T-helper 9 cell (primary cell): ENCODE measurements at places on chromosomes 4 and X.

DNA sequence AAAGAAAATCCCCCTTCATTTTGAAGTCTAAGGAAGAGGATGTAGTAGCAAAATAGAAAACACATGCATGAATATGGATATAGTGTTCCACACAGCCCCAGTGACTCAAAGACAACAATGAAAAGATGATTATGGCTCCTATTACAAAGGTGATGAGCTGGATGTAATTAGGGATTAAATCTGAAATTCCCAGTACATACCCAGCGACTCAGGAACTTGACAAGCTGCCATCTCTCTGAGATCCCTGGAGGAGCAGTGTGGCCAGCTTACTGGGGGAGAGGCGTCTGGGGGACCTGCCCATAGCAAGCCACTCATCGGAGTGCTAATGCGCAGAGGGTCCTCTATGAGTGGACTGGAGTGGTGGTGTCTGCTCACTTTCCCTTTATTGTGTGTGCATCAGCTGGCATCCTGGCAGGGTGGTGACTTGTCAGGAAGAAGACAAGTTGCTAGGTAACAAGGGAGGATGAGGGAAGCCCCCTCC lies 42.7 kb upstream of the MGST2 start:
- no peak for DNase-seq

GRCh38 chr4:10096201-10096977 lies 20.2 kb downstream of the WDR1 start:
- DNase-seq = peak; percentile 60

DNA sequence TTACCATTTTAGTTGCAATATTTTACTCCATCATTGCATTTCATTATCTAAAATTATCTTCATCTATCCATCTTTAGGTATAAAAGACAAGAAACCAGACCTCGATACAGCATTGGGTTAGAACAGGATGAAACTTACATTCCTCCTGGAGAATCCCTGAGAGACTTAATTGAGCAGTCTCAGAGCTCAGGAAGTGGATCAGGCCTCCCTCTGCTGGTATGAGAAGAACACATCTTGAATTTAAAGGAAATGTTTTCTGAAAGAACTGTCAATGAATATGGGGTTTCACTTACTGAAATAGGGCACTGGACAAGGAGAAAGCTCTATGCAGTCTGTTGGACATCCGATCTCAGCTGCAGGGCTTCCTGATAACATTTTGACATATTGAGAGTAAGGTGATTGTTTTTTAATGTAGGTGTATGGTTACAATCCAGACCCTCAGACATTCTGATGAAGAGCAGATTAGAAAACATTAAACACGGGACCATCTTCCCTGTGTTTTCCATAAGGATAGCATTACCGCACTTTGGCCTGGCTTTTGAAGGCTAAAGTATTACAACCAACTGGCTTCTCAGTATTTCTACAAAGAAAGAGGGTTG lies 367.2 kb downstream of the BMPR1B start:
- DNase-seq = no peak

DNA sequence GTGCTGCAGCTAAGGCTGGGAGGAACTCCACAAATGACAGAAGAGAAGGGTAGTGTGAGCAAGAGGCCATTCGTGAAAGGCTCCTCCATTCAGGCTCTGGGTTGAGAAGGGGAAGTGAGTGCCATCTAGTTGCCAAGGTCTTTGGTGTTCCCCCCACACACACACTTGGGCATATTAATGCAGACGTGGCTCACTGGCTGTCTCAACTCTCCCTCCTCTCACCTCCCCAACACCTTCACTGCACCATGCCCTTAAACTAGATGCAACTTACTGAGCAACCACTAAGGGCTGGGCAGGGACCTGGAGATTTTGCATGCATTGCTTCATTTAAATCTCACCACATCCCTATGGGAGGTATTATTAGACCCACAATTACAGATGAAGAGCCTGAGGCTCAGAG lies 8.7 kb downstream of the CLRN2 start:
- no peak for DNase-seq

- no peak for DNase-seq
These were observed 231.3 kb upstream of the PITX2 start for GRCh38 chr4:110854021-110854678.

- DNase-seq = no peak
These were observed 74.0 kb downstream of the MAOB start for GRCh38 chrX:43808231-43808630.

- DNase-seq = no peak
These were observed 11.9 kb downstream of the EXOC1 start for GRCh38 chr4:55865228-55865806.

GRCh38 chrX:145687707-145688106 lies 129.9 kb upstream of the SLITRK2 start:
- no peak for DNase-seq

DNA sequence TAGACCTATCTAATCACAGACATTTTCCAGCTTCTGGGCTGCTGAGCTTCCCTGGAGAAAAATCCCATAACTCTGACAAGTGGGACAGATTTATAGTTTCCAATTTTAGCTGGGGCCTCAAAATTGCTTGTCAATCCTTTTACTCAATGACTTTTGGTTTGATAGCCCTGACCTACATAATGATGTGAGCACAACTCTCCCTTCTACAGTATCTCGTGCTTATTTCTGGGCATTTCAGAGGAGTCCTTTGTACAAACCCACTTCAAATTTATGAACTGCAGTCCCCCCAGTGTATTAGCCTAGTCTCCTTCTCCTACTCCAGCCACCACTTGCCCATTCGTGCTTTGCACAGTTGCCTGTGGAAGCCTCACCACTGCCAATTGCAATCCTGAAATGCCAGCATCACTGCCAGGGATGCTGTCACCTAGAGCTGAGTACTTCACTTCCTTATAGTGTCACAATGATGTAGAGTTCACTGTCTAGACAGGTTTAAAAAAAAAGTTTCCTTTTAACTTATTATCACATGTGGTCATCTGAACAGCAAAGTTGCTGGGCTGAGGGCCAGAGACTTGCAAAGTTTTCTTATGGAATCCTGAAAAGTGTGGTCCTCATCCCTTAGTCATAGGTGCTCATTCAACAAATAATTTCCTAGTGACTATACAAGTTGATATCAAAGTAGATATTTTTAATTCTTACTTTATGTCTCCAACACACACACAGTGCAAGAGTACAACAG lies 21.2 kb downstream of the TRAM1L1 start:
- no peak for DNase-seq

- no peak for DNase-seq
These were observed 148.7 kb upstream of the NAP1L5 start for GRCh38 chr4:88846206-88846790.

- DNase-seq = no peak
These were observed 63.6 kb downstream of the SLC7A11 start for GRCh38 chr4:138178566-138178965.

DNA sequence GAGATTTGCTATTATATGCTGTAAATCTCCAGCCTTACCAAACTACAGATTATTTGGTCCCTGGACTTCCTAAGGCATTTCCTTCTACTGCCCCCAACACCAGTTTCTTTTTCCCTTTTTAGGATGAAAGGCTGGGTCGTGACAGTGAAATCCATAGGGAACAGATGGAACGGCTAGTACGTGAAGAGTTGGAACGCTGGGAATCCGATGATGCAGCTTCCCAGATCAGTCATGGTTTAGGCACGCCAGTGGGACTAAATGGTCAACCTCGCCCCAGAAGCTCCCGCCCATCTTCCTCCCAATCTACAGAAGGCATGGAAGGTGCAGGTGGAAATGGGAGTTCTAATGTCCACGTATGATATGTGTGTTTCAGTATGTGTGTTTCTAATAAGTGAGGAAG lies 67.9 kb downstream of the PKD2 start:
- DNase-seq = no peak

DNA sequence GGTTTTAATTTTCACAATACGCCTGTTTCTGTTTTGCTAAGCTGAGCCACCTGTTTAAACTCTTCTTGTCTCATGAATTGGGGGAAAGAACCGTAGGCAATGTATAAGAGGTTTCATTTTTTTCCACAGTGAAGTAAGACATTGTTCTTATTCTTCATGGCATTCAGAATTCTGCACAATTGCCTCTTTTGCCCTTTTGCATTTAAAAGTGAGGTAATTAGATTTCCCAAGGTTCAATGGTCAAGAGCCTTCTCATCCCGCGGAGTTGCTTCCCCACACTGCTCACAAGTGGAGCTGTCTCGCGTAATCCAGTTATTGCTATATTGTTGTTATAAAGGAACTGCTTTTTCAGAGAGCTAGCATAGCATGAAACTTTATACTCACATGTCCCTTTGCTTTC lies 90.9 kb upstream of the SPRY1 start:
- DNase-seq = no peak

DNA sequence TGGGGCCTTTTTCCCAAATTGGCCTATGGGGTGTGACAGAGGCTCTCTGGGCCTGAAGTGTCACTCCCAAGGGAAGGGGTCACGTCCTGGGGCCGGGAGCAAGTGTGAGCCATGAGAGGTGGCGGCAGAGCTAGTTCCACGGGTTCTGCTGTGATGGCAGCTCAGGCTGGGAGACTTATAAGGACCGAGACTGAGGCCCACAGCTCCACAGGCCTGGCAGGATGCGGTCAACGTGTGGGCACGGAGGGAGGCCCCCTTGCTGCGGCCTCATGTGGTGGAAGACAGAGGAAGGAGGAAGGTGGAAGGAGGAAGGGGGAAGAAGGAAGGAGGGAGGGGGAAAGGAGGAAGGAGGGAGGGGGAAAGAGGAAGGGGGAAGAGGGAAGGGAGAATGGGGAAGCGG lies 7.2 kb upstream of the CPLX1 start:
- no peak for DNase-seq

DNA sequence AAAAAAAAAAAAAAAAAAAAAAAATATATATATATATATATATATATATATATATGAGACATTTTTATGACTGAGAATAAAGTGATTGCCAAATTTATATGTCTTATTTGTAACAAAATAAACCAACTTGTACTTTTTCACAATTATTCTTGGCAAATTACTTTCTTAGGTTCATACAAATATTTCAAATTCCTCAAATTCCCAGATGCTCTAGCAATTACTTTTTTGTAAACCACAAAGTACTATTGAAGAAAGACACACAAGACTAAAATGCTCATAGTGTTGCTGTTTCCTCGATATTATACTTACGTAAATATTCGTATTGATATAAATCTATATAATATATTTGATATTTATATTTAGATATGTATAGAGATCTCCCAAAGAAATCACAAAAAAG lies 390.0 kb downstream of the FAT4 start:
- DNase-seq = no peak

DNA sequence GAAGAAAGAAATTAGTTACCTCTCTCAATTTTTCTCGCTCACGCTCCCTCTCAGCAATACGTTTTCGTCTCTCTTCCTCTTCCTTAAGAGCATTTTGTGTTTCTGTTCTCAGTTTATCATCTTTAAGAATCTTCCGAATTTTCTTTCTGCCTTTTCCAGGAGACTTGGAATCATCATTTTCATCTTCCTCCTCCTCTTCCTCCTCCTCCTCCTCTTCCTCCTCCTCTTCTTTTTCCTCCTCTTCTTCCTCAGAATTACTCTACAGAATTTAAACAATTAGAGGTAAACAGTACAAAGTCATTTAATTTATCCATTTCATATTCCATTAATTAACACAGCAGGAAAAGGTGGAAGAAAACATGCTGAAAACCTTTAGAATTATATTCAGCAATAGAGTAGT lies 133.9 kb downstream of the ATRX start:
- no peak for DNase-seq

DNA sequence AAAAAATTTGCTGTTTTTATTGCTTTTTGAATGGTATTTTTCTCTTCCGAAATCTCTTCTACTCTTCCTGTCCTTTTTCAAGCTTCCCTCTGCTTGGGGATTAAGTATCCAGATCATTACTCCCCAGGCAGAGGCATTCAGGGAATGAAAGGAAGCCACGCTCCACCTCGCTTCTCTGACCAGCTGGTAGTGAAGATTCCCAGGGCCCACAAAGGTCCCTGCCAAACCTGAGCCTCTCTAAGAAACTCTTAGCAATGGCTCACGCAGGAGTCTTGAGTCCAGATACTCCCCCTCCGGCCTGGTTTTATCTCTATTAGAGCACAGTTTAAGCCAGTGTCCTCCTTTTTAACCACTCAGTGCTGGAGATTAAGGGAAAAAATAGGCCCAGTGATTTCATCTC lies 51.4 kb upstream of the SOD3 start:
- no peak for DNase-seq

DNA sequence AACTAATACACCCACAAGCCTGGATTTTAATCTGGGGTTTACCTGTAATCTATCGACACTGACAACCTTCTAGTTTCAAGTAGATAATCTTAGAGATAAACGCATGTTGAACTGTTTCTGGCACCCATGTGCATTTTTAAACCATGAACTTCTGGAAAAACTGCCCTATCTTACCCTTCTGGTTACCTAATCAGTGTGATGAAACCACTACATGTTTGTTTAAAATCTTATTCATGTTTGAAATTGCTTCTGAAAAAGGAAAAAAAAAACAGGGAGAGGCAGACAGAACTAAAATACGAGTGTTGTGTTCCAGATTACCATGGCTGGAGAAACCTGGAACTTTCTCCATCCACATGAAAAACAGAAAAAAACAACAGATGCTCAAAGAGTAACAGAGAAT lies 139.3 kb downstream of the MID1IP1 start:
- no peak for DNase-seq

DNA sequence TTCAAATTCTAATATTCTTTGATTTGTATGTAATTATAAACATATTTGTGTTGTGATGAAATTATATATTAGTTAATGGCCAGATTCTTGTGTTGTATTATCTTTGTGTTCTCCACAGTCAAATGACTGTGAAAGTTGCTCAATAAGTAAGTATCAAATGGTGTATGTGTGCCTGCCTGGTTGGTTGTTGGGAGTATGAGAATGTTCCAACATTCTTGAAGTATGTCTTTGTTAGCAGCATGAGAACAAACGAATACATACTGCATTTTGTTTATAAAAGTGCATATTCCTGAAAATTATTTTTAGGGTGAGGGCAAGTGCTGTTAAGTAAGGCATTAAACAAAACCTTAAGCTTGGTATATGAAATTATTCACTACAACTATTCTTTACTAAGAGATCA lies 16.2 kb downstream of the ARHGEF38 start:
- DNase-seq = no peak

GRCh38 chr4:143424276-143424675 lies 87.6 kb downstream of the GAB1 start:
- no peak for DNase-seq

DNA sequence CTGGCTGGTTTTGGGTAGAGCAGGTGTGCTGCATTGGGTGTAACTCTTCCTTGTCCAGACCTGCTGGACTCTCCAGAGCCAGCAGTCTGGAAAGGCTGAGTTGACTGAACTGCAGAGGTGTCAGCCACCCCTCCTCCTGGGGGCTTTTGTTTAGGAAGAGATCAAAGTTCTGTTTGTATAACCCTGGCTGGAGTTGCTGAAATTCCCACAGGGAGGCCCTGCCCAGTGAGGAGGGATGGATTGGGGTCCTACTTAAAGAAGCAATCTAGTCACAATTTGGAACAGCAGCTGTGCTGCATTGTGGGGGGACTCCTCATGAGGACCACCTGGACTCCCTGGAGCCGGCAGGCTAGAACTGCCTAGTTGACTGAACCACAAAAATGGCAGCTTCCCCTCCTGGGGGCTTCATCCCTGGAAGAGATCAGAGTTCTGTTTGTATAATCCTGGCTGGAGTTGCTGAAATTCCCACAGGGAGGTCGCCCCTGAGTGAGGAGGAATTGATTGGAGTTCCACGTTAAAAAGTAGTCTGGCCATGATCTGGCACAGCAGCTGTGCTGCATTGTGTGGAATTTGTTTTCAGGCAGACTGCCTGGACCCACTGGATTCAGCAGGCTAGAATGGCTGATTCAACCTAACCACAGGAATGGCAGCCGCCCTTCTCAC lies 264.9 kb upstream of the ZC4H2 start:
- no peak for DNase-seq

- DNase-seq = no peak
These were observed 109.3 kb upstream of the KLHL13 start for GRCh38 chrX:118225711-118226428.

- no peak for DNase-seq
These were observed 40.9 kb upstream of the STS start for GRCh38 chrX:7106649-7107048.
